ENCODE measurements at places on chromosomes 16 and 17. TPM values are rescaled to one million over a fixed set of nuclear protein-coding genes. Genes with fewer than 3 reads are reported as not detected.

KIF18B gene
- total RNA-seq, result not detected

GRCh38 chr16:75580-76501 is 2.2 kb upstream of the MPG start:
- peaks cover 5% of the 10 kb centered on the region for H3K36me3 ChIP-seq
- H3K27me3 ChIP-seq, result peaks cover 13% of the 10 kb centered on the region

GRCh38 chr16:72430121-72430520 is 258.2 kb upstream of the PMFBP1 start:
- H3K4me1 ChIP-seq, result no peaks in the 10 kb centered on the region
- no peak overlapping the region for H3K27ac ChIP-seq
- no peaks in the 10 kb centered on the region for H3K36me3 ChIP-seq
- no peaks in the 10 kb centered on the region for H3K27me3 ChIP-seq
- H3K4me3 ChIP-seq, result no peak overlapping the region

GRCh38 chr16:81973737-81974136 is 37.5 kb downstream of the SDR42E1 start:
- no peak for DNase-seq
- H3K4me1 ChIP-seq, result no peaks in the 10 kb centered on the region
- H3K36me3 ChIP-seq, result no peaks in the 10 kb centered on the region
- no peak overlapping the region for H3K4me3 ChIP-seq
- no peaks in the 10 kb centered on the region for H3K27me3 ChIP-seq

DNA sequence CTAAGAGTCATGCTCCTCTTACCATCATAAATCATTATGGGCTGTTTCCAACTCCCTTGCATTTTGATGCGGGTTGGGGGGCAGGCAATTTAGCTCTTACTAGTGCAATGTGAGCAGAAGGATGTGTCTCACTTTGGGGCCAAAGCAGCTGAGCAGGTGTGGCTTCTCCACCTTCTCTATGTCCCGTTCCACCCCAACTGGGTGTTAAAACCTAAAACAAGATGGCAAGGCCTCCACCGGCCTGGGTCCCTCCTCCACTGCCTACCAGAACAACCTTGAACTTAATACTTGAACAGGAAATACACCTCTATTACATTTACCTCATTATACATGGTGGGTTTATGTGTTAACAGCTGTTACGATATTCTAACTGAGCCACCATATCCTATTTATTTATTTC is 52.8 kb downstream of the TOX3 start:
- H3K4me3 ChIP-seq, result no peak overlapping the region
- no peak overlapping the region for H3K27ac ChIP-seq
- H3K4me1 ChIP-seq, result no peaks in the 10 kb centered on the region
- DNase-seq, result no peak
- no peaks in the 10 kb centered on the region for H3K36me3 ChIP-seq

DNA sequence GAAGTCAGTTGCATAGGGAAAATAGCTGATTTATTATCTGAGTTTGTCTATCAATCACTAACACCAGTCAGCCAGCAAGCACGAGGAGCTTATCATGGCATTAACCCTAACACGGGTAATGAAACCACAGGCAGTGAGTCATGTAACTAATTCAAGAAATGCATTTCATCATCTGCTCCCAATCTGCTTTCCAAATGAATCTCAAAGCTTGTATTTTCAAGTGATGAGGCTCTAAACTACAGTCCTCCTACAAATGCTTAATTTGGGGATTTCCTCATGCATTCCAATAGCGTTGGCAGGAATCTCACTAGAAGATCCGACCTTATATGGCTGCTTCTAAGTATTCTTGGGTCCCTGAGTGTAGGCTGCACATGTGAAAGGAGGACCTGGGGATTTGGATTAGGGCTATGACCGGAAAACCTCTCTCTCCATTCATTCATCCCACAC is 118.4 kb upstream of the HSBP1 start:
- DNase-seq, result no peak
- no peak overlapping the region for H3K27ac ChIP-seq
- no peaks in the 10 kb centered on the region for H3K36me3 ChIP-seq
- no peaks in the 10 kb centered on the region for H3K4me1 ChIP-seq
- no peak overlapping the region for H3K4me3 ChIP-seq

DNA sequence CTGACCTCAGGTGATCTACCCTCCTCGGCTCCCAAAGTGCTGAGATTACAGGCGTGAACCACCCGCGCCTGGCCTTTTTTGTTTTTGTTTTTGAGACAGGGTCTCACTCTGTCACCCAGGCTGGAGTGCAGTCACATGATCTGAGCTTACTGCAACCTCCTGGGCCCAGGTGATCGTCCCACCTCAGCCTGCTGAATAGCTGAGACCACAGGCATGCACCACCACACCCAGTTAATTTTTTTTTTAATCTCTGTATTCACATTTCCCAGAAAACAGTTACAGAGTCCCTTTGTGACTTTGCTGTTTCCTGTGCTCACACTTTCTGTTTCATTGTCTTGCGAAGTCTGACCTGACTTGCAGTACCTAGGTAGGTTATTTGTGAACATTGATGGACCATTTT is 2.7 kb downstream of the CLUAP1 start:
- H3K36me3 ChIP-seq, result no peaks in the 10 kb centered on the region
- H3K27ac ChIP-seq, result peak overlapping the region; percentile 4
- H3K4me3 ChIP-seq, result peak overlapping the region; percentile 12

- H3K27me3 ChIP-seq, result no peaks in the 10 kb centered on the region
- no peaks in the 10 kb centered on the region for H3K36me3 ChIP-seq
- no peaks in the 10 kb centered on the region for H3K4me1 ChIP-seq
- DNase-seq, result no peak
- H3K4me3 ChIP-seq, result no peak overlapping the region
- H3K27ac ChIP-seq, result no peak overlapping the region
Measured at GRCh38 chr17:72405662-72406230, 284.9 kb downstream of the SOX9 start.

GRCh38 chr17:33506889-33507650 is 214.0 kb upstream of the ASIC2 start:
- no peak overlapping the region for H3K4me3 ChIP-seq
- no peak for DNase-seq
- H3K36me3 ChIP-seq, result no peaks in the 10 kb centered on the region
- H3K27ac ChIP-seq, result no peak overlapping the region

DNA sequence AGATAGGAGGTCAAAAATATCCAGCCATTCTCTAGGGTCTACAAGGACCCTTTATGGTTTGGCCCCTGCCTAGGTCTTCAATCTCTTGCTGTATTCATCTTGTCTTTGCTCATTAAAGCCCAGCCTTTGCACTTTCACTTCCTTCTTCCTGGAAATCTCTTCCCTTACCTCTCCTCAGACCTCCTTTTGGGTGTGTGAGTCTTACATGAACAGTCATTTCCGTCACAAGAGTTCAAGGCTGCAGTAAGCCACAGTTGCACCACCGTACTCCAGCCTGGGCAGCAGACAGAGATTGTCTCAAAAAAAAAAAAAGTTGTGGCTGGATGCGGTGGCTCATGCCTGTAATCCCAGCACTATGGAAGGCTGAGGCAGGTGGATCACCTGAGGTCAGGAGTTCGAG is 6.0 kb upstream of the ATP1B2 start:
- no peaks in the 10 kb centered on the region for H3K36me3 ChIP-seq
- no peak overlapping the region for H3K4me3 ChIP-seq
- no peak for DNase-seq
- peaks cover under 1% of the 10 kb centered on the region for H3K4me1 ChIP-seq

- no peaks in the 10 kb centered on the region for H3K4me1 ChIP-seq
- no peaks in the 10 kb centered on the region for H3K36me3 ChIP-seq
- no peaks in the 10 kb centered on the region for H3K27me3 ChIP-seq
- no peak overlapping the region for H3K27ac ChIP-seq
- no peak for DNase-seq
Measured at GRCh38 chr17:76957678-76958464, 89.7 kb downstream of the MGAT5B start.

DNA sequence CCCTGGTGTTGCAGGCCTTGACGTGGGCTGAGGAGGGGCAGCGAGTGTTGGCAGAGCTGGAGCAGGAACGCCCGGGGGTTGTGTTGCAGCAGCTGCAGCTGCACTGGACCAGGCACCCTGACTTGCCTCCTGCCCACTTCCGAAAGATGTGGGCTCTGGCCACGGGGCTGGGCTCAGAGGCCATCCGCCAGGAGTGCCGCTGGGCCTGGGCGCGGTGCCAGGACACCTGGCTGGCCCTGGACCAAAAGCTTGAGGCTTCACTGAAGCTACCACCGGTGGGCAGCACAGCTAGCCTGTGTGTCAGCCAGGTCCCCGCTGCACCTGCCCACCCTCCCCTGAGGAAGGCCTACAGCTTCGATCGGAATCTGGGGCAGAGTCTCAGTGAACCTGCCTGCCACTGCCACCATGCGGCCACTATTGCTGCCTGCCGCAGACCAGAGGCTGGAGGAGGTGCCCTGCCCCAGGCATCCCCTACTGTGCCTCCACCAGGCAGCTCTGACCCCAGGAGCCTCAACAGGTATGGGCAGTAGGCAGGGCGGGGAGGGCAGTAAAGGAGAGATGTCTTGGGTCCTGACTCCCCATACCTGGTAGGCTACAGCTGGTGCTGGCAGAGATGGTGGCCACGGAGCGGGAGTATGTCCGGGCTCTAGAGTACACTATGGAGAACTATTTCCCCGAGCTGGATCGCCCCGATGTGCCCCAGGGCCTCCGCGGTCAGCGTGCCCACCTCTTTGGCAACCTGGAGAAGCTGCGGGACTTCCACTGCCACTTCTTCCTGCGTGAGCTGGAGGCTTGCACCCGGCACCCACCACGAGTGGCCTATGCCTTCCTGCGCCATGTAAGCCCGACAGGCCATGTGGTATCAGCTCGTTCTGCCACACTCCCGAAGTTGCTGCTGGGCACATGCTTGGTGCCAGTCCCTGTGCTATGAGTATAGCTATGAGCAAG is 5.6 kb downstream of the PLEKHG4 start:
- no peak overlapping the region for H3K27ac ChIP-seq
- H3K36me3 ChIP-seq, result no peaks in the 10 kb centered on the region
- no peak for DNase-seq
- no peaks in the 10 kb centered on the region for H3K27me3 ChIP-seq

- H3K27me3 ChIP-seq, result no peaks in the 10 kb centered on the region
- H3K27ac ChIP-seq, result no peak overlapping the region
- no peak overlapping the region for H3K4me3 ChIP-seq
- H3K4me1 ChIP-seq, result no peaks in the 10 kb centered on the region
Measured at GRCh38 chr16:35207059-35207999, 1747.9 kb downstream of the TP53TG3F start.
